H7 (cell line): ENCODE measurements at places on chromosomes 6 and 20. TPM values are rescaled to one million over a fixed set of nuclear protein-coding genes. Genes with fewer than 3 reads are reported as not detected.

FAXC gene
- total RNA-seq: 4.7 and 7.4 TPM in 2 replicates

COL12A1 gene
- total RNA-seq: 0.63 and 1.9 TPM in 2 replicates

DACT2 gene
- 5.5 and 26.6 TPM in 2 replicates for total RNA-seq

HLA-DRB5 gene
- total RNA-seq: 0.21 TPM in 1 of 2 replicates, not detected in the other

WFDC12 gene
- not detected in 2 replicates for total RNA-seq

EYA2 gene
- total RNA-seq: 0.41 and 1.7 TPM in 2 replicates

EBF4 gene
- 1.1 and 2.6 TPM in 2 replicates for total RNA-seq

SAMD3 gene
- total RNA-seq: 2.8 and 11.5 TPM in 2 replicates

MAS1 gene
- under 0.01 TPM in 1 of 2 replicates, not detected in the other for total RNA-seq
